ENCODE measurements at places on chromosomes 16 and 17.

GRCh38 chr16:3147046-3147756 lies 12.4 kb downstream of the ZNF213 start:
- DNase-seq: no peak

DNA sequence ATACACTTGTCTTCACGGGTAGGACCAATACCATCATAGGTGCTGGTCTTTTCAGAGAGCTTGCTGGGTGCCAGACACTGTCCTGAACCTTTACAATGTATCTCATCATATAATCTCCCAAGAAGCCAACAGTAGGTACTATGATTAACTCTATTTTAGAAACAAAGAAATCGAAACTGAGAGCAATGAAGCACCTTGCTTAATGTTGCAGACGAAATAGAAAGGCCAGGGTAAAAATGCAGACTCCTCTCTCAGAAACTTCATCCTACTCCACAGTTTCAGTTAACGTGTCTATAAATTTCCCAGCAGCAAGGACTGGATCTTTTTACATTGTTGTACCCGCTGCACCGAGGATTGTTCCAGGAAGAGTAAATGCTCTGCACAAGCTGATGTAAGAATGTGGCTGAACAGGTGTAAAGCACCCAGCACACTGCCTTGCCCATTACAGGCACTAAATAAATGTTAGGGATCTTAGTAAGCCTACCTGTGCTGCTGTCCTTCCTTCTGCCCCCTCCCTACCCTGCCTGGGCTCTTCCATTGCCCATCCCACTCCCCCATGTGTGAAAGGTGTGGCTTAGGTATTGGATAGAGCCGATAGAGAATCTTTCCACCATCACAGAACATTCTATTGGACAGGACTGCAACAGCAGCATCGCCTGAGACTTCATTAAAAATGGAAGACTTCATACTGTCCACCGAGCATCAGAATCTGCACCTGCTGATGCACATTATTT lies 476.7 kb downstream of the SOX9 start:
- no peak for DNase-seq

DNA sequence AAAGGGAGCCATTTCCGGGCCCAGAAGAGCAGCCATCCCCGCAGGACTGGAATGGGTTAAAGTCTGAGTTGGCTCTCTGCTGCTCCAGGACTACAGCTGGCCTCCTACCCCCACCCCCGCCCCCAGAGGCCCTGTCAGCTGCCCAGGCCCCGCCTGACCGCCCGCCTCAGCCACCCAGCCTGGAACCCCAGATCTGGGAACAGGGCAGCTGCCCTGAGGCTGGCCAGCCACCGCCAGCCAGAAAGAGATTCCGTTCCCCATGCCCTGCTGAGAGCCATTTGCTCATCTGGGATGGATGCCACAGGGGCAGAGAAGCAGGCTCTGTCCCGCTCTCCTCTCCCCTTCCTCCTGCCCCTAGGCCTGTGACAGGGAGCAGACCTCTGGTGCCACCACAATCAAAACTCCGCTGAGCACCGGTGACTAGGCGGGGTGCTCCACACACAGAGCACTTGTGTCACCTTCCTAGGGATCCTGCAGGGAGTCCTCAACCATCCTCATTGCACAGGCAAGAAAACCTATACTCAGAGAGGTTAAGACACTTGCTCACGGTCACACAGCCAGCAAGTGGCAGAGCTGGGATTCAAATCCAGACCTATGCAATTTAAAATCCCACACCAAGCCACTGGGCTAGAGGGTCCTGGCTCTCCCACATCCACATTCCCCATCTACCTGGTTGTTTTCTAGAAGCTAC lies 44.1 kb downstream of the ZNF423 start:
- no peak for DNase-seq

DNA sequence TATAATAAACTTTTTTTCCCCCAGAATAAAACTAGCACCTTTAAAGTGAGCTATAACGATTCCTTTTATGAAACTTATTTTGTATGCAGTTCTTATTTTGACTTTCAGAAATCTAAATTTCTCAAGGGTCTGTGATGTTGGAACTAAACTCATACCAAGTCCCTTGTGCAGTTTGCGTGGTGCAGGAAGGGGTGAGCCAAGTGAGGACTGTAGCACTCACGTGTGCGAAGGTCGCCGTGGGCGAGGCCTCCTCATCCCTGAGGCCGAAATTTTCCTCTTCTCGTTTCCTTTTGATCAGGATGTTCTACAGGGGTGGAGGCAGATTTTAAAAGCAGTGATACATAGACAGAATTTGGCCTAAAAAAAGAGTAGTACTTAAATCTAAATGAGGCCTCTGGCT lies 73.7 kb downstream of the RPTOR start:
- no peak for DNase-seq

- DNase-seq: no peak
Measured at GRCh38 chr16:8576141-8577004, 13.9 kb downstream of the TMEM114 start.

DNA sequence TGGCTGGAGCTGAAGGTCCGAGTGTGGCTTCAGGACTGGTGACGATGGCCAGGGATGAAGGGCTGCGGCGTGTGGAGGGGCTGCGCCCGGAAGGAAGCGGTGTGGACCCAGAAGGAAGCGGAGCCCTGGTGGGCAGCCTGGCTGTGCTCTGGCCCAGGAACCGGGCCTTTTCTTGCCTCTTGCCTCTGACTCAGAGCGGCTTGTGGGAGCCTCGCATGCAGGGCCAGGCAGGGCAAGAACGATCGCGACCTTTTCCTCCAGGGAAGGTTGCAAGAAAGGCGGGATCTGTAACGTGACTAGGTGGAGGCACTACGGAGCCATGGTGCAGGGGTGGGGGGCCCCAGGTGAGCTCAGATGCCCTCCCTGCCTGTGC lies 78.0 kb downstream of the JPH3 start:
- no peak for DNase-seq

GRCh38 chr17:31594416-31594815 lies 202.9 kb downstream of the RAB11FIP4 start:
- no peak for DNase-seq

DNA sequence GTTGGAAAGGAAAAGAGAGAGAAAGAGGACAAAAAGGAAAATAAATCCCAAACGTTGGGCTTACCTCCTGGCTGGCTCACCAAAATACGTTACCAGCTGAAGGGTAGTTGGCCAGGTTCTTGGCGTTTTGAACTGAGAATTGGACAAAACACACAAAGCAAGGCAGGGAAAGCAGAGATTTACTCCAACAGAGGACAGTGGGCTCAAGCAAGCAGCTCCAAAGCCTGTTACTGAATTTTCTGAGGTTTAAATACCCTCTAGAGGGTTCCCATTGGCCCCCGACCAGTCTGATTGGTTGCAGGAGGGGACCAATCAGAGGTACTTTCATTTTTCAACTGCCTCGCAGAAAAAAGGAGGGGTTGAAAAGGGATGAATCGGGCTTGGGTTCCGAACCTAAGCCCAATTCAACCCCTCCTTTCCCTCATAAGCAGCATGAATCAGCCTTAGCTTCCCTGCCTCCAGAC lies 55.6 kb upstream of the ALOX12 start:
- DNase-seq: no peak

GRCh38 chr17:29733166-29733565 lies 110.5 kb upstream of the CORO6 start:
- DNase-seq: no peak

DNA sequence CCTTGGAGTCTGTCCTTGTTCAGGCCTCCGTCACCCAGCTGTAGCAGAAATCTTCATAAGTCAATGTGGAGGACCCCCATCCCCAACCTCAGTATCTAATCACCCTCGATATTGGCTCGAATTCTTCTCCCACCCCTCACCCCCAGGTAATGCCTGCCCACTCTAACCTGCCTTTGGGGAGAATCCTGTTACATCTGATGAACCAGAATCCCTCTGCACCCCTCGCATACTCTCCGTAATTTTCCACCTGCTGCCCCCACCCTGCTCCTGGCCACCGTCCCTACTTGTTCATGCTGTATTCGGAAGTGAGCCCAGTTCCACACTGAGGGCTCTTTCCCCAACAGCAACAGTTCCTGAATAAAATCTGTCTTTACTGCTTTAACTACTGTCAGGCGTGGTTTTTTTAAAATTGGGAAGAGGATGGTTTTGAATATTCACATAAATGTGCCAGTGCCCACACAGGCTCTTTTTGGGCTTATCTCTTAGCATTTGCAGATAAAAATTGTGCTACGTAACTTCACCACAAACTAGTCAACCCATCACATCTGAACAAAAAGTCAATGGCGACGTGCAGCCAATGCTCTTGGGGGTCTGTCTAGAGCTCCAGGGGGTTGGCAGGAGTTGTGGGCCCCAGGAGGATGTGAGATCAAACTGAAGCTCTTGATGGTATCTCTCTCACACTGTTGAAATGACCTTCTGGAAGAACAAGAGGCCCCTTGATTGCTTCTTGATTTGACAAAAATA lies 73.7 kb downstream of the NETO2 start:
- DNase-seq: no peak

DNA sequence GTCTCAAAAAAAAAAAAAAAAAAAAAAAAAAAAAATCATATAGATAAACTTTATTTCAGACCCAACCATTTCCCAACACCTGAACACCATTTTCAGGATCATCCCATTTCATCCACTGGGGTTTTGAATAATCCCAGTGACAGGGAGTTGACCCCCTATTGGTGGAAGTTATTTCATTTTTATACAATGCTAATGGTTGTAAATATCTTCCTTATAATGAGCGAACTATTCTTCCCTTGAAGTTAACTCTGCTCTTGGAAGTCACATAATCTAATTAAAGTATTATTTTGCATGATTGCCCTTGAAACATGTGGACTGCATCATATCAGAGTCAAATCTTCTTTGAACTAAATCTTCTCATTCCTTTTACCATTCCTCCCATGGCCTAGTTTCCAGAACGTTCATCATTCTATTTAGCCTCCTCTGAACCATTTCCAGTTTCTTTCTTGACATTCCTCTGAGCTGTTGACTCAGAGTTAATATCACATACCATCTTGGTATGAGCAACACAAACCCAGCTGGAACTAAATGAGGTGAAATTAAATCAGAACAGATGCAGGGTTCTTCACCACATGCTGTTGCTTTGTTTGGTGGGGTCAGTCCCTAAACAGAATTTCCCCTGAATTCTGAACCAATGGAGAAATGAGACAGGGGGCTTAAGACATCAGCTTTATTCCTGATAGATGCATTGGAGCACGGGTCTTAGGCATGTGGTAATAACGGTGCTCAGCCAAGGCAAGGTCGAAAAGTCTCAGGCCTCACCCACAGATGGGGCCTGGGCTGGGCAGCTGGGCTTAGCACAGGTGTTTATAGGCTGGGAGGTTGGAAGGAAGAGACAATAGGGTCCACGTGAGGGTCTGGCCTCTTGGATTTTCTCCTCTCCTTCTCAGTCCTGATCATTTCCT lies 8.9 kb downstream of the HSD17B2 start:
- no peak for DNase-seq

DNA sequence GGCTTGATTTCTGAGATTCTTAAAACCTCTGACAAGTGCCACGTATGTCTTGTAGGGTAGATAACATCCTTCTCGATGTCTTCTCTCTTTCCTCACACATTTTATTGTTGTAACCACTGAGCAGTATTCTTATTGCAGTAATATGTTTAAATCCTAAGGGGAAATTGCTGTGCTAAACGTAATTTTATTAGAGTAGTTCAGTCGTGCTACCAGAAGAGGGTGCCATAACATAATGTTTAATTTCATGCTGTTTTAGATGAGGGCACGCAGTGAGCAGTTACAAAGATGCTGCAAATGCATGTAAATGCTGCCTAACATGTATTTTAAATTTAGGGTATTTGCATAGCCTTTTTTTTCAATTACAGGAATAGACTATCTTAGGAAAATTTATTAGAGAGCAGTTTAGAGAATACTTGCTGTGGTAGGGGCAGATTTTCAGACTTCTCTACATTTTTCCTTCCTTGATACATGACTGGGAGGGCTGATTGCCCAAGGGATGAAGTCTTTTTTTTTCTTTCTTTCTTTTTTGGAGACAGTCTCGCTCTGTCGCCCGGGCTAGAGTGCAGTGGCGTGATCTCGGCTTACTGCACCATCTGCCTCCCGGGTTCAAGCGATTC lies 51.7 kb downstream of the GAN start:
- no peak for DNase-seq

DNA sequence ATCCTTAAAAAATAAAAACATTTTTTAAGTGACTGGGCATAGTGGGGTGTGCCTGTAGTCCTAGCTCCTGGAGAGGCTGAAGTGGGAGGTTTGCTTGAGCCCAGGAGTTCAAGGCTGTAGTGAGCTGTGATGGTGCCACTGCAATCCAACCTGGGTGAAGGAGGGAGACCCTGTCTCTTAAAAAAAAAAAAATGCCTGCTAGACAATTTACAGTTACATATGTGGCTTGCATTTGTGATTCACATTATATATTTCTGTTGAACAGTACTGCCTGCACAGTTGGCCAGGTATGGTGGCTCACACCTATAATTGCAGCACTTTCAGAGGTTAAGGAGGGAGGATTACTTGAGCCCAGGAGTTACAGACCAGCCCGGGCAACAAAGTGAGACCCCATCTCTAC lies 23.4 kb downstream of the CBFB start:
- DNase-seq: no peak

- DNase-seq: peak; percentile 5
Measured at GRCh38 chr17:47999582-47999981, 28.7 kb downstream of the CDK5RAP3 start.

DNA sequence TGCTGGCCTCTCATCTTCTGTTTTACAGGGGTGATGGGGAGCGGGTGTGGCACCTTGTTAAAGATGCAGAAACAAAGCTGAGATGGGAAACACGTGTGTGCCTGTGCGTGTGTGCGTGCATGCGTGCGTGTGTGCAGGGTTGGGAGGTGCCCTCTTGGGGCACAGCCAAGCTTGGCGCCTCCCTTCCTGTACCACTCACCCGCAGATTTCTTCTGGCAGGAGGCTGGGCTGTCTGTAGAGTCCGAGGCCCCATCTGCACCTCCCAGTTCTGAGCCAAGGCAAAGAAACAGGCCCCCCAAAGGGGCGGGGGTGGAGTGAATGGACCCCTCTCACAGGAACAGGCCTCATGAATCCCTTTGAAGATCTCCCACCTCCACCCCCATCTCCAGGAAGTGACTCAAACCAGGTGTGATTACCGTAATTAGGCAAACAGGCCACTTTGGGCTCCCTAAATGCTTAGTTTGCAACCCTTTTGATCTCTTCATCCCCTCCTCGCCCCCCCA lies 20.9 kb downstream of the TNS4 start:
- peak; percentile 67 for DNase-seq

Data from stimulated activated CD8-positive, alpha-beta memory T cell treated with anti-CD3 and anti-CD28 coated beads, Interleukin-7, amount 100 ng/mL, for 48 hours (primary cell).